ENCODE measurements at places on chromosomes 3 and 15.

- DNase-seq = no peak
Observed at GRCh38 chr15:71396536-71397125, 281.4 kb downstream of the THSD4 start.

DNA sequence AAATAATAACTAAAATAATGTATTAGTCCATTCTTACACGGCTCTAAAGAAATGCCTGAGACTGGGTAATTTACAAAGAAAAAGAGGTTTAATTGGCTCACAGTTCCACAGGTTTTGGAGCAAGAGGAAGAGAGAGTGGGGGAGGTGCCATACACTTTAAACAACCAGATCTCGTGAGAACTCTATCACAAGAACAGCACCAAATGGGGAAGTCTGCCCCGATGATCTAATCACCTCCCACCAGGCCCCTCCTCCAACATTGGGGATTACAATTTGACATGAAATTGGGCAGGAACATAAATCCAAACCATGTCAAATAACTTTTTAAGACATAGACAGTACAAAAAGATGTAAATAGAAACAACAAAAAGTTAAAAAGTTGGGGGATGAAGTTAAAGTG, 63.2 kb downstream of the ILDR1 start:
- no peak for DNase-seq

GRCh38 chr3:72375237-72376076, 472.8 kb downstream of the SHQ1 start:
- DNase-seq = peak; percentile 36

DNA sequence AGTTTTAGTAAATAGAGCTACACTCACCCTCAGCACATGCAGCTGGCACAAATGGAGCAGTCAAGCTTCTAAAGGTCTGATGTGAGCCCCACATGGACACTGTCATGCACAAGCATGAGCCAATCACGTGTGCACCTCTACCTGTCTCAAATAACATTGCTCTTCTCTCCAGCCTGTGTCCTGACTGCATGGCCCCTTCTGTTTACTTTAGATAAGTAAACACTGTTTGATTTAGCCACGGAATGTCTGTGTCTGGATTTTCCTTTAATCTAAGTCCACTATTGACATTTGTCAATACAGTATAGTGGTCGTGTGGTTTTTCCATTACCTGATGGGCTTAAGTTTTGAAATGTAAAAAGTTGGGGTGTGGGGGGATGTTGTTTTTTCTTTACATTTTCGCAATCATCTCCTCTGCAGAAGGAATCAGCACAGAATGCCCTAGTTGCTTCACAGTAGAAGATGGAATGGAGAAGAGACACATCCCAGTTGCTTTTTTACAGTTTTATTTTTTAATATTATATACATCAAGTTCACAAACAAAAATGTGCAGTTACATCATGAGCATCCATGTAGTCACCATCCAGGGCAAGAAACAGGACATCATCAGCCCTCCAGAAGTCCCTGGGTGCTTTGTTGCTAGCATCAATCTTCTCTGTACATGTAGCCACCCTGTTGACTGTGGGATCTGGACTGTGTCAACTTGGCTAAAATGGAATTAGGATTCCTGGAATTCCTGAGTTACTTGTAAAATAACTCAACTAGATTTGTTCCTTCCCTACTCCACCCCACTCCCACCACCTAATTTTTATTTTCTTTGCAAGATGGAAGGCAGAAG, 146.1 kb downstream of the UACA start:
- no peak for DNase-seq

GRCh38 chr3:71389191-71389590, 194.3 kb downstream of the FOXP1 start:
- DNase-seq = no peak

DNA sequence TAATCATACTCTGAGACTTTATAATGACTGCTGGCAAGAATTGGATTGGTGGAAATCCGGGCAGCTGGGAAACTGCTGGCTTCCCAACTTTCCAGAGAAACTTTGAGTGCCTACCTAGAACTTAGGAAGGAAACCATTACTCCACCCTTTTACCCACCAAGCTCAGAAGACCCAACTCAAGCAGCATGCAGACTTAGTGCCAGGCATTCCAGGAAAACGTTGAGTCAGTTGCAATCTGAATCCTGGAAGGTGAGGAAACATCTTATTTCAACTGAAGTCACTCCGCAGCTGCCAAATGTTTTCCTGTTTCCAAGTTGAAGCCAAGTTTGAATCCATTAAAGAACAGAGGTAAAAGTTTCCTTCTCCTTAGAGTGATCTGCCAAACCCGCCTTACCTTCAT, 126.5 kb downstream of the ZNF385D start:
- no peak for DNase-seq

- DNase-seq = no peak
Observed at GRCh38 chr3:184260724-184261269, 556 bp downstream of the CAMK2N2 start.

GRCh38 chr3:33900809-33901505, 102.5 kb downstream of the PDCD6IP start:
- DNase-seq = no peak
